Cardiac atrium fibroblast (primary cell): ENCODE measurements at places on chromosomes 7 and 10. TPM values are rescaled to one million over a fixed set of nuclear protein-coding genes. Genes with fewer than 3 reads are reported as not detected.

Gene SCIN
- not detected in 2 replicates for total RNA-seq

Gene KCNIP2
- 0.54 and 0.97 TPM in 2 replicates for total RNA-seq

Gene PTF1A
- total RNA-seq: not detected in 2 replicates

Gene GPR158
- 4.9 and 10.3 TPM in 2 replicates for total RNA-seq

Gene TEX47
- not detected in 2 replicates for total RNA-seq

Gene MICU1
- 33.6 and 36.0 TPM in 2 replicates for total RNA-seq

Gene ARMH3
- 5.8 TPM in 2 replicates for total RNA-seq

Gene FAM25C
- total RNA-seq: not detected in 2 replicates

Gene LRRC18
- total RNA-seq: not detected in 2 replicates

Gene DNAJC1
- 85.2 and 117 TPM in 2 replicates for total RNA-seq

Gene SGCE
- 135 and 150 TPM in 2 replicates for total RNA-seq

Gene ITGA8
- total RNA-seq: 10.1 and 16.0 TPM in 2 replicates

Gene ARL4A
- total RNA-seq: 8.8 and 18.6 TPM in 2 replicates

Gene RNF148
- total RNA-seq: 0.32 and 1.1 TPM in 2 replicates

Gene TUBB8
- total RNA-seq: not detected in 2 replicates

Gene PDZD7
- total RNA-seq: 0.54 and 1.3 TPM in 2 replicates

Gene OR2A12
- not detected in 2 replicates for total RNA-seq

Gene APBB1IP
- total RNA-seq: 0.16 and 0.18 TPM in 2 replicates

Gene ERVW-1
- not detected in 2 replicates for total RNA-seq

Gene SLC39A12
- total RNA-seq: not detected in 2 replicates

Gene ADAMTS14
- total RNA-seq: 0.18 and 1.3 TPM in 2 replicates

Gene HECTD2
- total RNA-seq: 3.8 and 5.2 TPM in 2 replicates

Gene ZNF425
- 2.7 and 4.1 TPM in 2 replicates for total RNA-seq

Gene ANXA8L1
- 0.16 TPM in 1 of 2 replicates, not detected in the other for total RNA-seq

Gene PAPOLB
- 0.18 and 0.49 TPM in 2 replicates for total RNA-seq

Gene HOXA11
- not detected in 2 replicates for total RNA-seq

Gene INSYN2A
- not detected in 2 replicates for total RNA-seq

Gene STEAP4
- total RNA-seq: 2.0 and 38.9 TPM in 2 replicates

Gene PDE1C
- 1.6 and 3.6 TPM in 2 replicates for total RNA-seq

Gene GIMAP2
- total RNA-seq: 0.81 and 5.2 TPM in 2 replicates

Gene RBM33
- total RNA-seq: 9.2 and 15.0 TPM in 2 replicates

Gene ZEB1
- 20.2 and 21.5 TPM in 2 replicates for total RNA-seq

Gene RBP4
- 2.1 TPM in 1 of 2 replicates, not detected in the other for total RNA-seq

Gene RAPGEF5
- total RNA-seq: 10.5 and 42.4 TPM in 2 replicates
